ENCODE measurements at places on chromosomes 6 and 20. TPM values are rescaled to one million over a fixed set of nuclear protein-coding genes. Genes with fewer than 3 reads are reported as not detected.

- no peak for DNase-seq
Observed at GRCh38 chr6:50992704-50993625, 174.3 kb downstream of the TFAP2B start.

DNA sequence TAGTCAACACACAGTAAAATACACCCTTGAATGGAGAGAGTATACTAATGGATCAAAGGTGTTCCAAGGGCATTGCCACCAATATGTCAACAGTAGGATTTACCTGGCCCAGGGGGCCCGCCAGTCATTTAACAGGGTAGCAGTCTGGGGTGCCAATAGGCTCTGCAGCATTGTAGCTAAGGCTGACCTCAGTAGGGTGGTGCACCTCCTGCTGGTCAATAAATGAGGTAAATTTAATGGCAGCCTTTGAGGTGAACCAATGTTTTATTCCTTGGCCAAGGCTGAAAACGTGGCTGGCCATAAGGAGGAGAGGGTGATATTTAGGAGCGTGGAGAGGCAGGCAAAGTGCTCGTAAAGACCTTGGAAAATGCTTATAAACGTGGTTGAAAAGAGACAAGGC lies 147.2 kb downstream of the RPS12 start:
- DNase-seq: no peak

DNA sequence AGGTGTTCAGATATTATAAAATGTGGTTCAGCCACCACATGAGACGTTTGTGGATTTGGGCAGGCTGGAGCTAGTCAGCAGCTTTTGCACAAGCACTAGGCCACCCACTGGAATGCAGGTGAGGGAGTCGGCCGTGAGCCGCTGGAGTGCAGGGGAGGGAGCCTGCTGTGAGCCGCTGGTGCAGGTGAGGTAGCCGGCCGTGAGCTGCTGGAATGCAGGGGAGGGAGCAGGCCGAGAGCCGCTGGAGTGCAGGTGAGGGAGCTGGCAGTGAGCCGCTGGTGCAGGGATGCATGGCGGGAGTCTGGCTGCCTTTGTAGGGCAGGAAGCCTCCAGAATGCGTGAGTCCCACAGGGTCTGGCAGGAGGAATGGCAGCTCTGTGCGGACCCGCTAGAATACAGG lies 1907.6 kb upstream of the DEFB115 start:
- DNase-seq: no peak

GRCh38 chr6:44700422-44700821 lies 312.9 kb downstream of the CDC5L start:
- DNase-seq: no peak

DNA sequence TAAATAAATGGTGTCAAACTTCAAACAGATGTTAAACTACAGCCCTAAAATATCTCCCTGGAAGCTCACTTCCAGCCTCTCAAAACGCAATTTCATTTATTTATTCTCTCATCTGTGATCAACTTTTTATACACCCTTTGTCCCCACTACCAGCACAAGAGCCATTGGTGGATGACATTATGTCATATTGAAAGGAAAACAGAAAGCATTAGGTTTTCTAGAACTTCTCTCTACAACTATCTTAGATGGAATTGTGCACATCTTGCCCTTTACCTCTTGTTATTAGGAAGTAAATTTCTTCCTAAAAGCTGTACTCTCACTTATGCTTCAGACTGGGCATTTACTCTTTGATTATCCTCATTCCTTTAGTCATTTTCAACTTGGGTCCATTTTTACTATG lies 771.2 kb upstream of the GJE1 start:
- DNase-seq: no peak

- DNase-seq: no peak
Observed at GRCh38 chr6:25054469-25054868, 118.7 kb upstream of the RIPOR2 start.

GRCh38 chr6:132362442-132363185 lies 38.7 kb downstream of the MOXD1 start:
- DNase-seq: no peak

- no peak for DNase-seq
Observed at GRCh38 chr20:856361-856775, 22.9 kb downstream of the FAM110A start.

DNA sequence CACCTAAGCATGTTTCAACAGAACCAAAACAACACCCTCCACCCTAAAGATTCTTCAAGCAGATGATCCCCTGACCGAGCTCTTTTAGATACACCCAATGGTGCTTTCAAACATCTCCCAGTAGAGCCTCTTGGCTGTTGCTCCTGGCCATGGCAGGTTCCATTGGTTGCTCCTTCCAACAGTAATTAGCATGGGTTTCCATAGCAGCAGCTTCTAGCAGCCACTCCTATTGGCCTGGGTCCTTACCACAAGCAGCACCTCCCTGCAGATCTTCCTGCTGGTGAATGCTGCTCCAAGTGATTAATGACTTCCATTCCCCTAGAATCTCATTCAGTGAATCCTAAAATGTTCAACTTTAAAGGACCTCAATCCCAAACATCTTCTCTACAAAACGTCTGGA lies 13.9 kb downstream of the CCN2 start:
- no peak for DNase-seq

DNA sequence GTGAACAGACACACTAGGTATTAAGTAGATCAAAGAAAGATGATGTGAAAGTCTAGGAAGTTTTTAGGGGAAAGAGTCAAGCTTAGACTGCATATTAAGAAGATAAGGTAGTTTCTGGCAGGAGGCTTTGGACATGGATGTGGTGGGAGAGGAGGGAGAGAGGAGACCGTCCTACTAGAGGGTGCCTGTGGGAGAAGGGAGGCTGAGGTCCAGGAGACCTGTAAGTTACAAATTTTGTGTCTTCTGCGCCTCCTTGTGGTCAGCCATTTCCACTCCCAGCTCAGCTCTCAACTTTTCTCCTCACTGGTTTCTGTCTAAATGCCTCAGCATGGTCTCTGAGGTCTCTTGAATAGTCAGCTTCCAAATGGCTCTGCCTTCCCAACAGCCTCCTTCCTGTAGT lies 193.5 kb downstream of the UNC5CL start:
- no peak for DNase-seq

DNA sequence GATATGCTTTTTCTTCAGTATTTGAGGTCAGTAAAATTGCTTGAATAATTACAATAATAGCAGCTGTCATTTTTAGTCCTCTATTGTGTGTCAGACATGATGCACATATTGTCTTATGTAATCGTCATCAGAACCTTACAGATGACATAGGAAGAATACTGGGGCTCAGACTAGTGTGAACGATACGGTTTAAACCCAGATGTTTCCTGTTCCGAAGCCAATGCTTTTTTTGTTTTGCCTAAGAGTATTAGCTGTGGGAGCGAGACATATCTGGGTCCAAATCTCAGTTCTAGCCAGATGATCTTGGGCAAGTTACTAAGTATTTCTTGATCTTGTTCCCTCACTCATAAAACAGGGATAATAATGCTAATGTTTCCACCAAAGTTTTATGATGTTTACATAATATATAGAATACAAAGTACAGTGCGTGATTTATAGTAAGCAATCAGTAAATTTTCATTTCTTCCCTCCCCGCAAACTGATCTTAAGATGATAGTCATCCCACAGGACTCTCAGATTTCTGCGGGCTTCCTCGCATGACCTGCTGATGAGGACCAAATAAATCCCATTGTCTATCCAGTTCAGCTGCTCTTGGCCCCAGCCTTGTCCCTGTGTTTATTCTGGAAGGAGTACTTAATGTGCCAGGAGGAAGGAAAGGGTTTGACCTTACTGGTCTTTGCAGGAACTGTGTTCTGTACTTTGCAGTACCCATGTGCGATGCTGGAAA lies 98.2 kb downstream of the CAP2 start:
- DNase-seq: no peak

GRCh38 chr6:14488180-14488579 lies 370.6 kb downstream of the CD83 start:
- DNase-seq: no peak

- DNase-seq: no peak
Observed at GRCh38 chr6:155384321-155384952, 70.2 kb upstream of the TFB1M start.

DNA sequence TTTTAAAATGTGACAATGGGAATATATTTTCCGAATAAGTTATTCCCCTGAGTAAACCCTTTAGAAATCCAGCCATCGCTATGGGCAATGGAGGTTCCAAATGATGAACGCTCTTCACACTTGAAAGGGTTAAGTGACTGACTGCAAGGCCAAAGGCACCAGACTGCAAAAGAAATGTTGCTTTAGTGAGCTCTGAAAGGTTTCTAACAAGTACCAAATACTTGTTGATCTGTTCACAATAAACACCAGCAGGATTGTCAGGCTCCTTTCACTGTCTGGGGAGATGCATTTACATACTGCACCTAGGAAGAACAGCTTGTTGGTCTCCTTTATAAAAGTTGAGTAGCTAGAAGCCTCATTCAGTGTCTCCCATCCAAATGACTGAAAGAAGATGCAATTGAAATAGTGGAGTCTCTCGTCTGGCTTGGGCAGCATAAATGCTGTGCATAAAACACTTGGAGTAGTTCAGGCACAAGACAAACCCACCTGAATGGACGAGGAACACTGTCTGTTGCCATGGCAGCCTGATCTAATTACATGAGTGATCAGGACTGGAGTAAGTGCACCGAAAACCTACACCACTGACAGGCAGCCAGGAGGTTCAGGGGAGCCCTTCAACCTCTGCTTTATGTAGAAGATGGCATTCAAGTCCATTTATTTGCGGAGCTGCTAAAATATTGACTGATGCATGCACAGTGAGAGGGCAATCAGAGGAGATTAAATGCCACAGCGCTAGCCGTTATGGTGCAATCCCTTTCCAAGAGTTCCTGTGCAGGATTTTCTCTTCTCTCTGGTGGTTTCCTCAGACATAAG lies 2.9 kb downstream of the ATXN1 start:
- DNase-seq: no peak

- DNase-seq: no peak
Observed at GRCh38 chr6:43671011-43671800, 16.4 kb downstream of the MRPS18A start.

DNA sequence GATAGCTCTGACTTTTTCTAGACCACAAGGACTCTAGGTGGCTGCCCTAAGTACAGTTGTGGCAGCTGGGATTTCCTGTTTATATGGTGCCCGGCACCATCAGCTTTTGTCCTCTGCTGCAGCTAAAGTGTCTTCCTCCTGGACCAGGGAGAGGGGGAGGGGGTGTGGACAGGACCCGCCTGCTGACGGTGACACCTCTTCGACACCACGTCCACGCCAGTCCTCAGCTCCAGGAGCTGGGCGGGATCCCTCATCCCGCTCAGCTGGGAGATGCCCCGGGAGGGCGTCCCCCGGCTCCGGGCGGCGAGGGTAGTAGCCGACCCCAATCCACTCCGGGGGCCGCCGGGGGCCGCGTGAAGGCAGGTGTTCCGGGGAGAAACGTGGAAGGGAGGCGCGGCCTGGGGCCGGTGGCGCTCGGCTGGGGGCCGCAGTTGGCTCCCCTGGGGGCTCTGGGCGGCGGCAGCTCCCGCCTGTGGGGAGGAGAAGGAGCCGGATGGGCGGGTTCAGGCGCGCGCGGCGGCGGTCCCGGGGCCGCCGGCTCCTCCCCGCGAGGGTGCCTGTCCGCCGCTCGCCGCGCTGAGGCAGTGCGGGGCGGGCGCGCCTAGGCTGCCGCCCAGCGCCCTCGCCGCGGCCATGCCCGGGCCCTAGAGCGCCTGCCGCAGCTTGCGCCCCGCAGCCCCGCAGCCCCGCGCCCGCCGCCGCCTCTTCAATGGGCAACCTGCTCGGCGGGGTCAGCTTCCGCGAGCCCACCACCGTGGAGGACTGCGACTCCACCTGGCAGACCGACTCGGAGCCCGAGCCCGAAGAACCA lies at the start of gene OGFRL1:
OGFRL1 (plus strand) TSS at position 584 of the 811 bp plus-strand sequence; CDS start at position 710, 126 bp downstream.
- peak; percentile 61 for DNase-seq

The LAMA4 gene
- 426 TPM for total RNA-seq

The SLC35D3 gene
- total RNA-seq: not detected

The FOXQ1 gene
- not detected for total RNA-seq

The APOM gene
- total RNA-seq: 0.90 TPM

The MAK gene
- not detected for total RNA-seq

The SLC17A2 gene
- not detected for total RNA-seq

The TDRD6 gene
- 1.5 TPM for total RNA-seq

The PEDS1 gene
- 34.8 TPM for total RNA-seq

All from tibial nerve (tissue), 4 donors.